ENCODE measurements at places on chromosomes 7 and 10.

GRCh38 chr10:5147255-5147980 lies 37.5 kb downstream of the AKR1C8 start:
- no peak for DNase-seq

GRCh38 chr7:28533731-28534531 lies 121.6 kb downstream of the CREB5 start:
- peak; percentile 18 for DNase-seq

DNA sequence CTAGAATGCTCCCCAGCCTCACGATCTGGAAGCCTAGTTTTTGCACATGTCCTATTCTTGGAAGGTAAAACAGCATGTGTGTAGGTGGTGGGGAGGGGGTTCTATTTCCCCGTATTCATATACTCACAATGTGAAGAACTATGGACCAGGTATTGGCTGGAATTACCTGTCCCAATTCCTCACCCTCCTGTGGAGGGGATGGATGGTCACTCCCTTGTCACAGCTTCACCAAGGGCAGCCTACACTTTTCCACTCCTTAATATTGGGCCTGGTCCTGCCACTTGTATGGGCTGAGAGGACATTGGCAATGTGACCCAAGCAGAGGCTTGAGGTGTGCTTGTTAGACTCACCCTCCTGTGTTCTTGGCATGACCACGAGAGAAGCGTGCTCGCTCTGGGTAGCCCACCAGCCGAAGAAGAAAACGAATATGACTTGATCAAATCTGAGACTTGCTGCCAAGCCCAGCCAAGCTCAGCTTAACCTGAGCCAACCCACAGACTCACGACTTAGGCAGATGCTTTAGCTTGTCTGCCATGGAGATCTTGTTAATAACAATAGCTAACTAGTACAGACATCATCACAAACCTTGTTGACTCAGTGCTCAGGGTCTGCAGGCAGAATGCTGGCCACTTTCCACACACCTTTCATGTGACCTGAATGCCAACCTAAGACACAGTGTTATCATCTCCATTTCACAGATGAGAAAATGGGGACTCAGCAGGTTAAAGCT lies 17.2 kb downstream of the ZNF488 start:
- DNase-seq, result no peak

- DNase-seq, result no peak
Measured at GRCh38 chr10:77577666-77578229, 59.9 kb downstream of the KCNMA1 start.

DNA sequence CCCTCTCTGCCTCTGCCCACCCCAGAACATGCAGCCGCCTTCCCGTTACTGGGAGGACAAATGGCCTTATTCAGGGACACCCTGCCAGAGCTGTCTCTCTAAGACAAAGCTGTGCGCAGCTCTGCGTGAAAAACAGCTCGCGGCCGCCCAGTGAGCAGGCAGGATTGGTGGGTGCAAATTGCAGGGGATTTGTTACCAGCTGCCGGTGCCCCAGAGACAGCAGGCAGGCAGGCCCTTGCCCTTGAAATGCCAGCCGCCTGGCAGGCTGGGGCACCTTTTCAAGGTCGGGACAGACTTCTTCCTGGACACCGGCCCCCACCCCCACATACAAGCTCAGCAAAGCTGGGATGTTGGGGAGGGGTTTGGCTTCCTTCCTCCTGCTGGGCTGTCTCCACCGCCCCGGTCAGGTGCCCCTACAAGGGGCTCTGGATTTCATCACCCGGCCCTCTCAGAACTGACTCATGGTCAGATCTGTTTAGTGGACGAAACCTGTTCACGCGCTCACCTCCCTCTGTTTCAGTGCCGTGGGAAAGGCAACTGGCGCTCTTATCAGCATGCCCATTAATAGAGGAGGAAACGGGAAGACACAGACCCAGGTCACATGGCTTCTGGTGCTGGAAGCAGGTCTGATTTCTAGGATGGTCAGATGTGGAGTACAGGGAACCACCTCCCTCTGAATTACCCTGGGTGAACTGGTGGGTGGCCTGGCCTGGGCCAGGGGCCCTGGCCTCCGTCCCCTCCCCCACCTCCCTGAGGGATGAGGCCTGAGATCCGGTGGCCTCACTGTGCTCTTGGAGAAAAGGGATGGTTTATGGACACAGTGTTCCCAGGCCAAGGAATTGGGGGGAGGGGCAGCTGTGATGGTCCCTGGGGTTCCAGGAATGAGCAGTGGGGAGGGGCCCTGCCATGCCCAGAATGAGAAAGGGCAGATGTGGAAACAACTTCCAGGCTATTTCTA lies 123.9 kb upstream of the PPIF start:
- DNase-seq, result no peak

All from EL (cell line).